ENCODE measurements at places on chromosomes 2 and 18.

GRCh38 chr2:43515807-43516497, 79.9 kb downstream of the THADA start:
- DNase-seq, result no peak

DNA sequence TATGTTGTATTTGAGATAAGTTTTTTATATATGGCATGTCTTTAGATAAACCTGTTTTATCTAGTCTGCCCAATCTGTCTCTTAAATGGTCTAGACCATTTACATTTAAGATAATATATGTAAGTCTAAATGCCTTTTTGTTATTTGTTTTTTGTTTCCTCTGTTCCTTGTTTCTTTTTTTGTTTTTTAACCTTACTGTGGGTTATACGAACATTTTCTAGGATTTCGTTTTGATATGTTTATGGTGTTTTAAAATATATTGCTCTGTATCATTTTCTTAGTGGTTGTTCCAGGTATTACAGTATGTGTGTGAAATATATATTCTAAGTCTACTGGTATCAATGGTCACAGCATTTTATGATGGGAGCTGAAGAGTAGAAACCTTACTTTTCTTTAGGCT, 13.3 kb downstream of the BCL2L11 start:
- DNase-seq, result no peak

DNA sequence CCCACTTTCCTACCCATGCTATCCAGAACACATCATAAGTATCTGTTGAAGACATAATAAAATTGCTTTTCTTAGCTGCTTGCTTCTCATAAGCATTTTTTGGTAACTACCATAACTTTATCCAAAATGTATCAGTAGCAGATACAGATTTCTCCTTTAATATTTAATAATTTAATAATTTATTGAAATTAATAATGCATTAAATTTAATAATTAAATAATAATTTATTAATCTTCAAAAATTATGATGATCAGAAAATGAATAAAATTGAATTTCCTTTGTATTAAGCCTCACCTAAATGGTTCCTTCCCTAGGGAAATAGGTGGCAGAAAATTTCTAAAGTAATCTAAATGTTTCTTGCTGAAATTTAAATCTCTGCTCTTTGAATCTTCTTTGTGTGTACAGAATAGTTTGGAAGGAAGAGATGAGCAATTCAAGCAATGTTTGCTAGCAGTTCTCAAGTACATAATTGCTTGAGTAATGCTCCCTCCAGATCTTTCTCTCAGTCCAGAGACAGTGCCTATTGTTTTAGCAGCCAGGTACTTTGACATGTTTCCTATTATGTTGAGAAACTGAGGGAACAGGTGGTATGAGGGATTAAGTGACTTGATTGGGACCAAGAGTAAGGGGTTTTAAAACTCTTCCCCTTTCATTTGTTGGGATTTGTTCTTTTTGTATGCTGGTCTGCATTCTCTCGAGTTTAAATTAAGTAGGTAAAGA, 123.1 kb upstream of the CYP26B1 start:
- no peak for DNase-seq

DNA sequence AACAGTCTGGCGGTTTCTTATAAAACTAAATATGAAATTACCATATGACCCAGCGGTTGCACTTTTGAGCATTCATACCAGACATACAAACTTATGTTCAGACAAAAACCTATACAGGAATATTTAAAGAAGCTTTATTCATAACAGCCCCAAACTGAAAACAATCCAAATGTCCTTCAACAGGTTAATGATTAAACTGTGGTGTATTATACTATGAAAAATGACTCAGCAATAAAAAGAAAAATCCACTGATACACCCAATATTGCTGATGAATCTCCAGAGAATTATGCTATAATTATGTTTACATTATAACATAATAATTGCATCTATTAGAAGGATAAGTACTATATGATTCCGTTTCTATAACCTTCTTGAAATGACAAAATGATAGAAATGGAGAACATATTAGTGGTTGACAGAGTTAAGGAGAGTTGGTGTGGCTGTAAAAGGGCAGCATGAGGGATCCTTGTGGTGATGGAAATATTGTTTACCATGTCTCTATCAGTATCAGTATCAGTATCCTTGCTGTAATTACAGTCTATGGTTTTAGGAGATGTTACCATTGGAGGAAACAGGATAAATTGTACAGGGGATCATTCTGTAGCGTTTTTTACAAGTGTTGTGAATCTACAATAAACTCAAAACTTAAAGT, 127.1 kb downstream of the DSC3 start:
- no peak for DNase-seq

- no peak for DNase-seq
Observed at GRCh38 chr2:217930761-217931563, 71.8 kb downstream of the TNS1 start.

GRCh38 chr2:101089419-101089818, 61.8 kb downstream of the TBC1D8 start:
- DNase-seq, result no peak

GRCh38 chr2:237154082-237154638, 68.5 kb downstream of the COPS8 start:
- peak; percentile 80 for DNase-seq

DNA sequence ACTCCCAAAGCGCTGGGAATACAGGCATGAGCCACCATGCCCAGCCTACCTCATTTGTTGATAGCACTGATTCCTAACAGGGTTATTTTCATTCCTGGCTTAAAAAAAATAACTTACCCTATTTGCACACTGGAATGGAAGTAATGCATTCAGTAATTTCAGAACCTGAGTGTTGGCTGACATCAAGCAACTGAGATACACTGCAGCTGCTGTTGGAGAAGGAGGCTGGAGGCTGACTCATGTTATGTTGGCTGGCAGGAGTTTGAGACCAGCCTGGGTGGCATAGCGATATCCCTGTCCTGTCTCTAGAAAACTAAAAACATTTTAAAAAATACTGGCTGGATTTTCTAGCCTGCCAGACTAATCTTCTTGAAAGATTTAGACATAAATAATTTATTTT, 385.1 kb upstream of the MEX3C start:
- DNase-seq, result no peak

GRCh38 chr2:104378853-104379374, 475.0 kb upstream of the POU3F3 start:
- peak; percentile 69 for DNase-seq

DNA sequence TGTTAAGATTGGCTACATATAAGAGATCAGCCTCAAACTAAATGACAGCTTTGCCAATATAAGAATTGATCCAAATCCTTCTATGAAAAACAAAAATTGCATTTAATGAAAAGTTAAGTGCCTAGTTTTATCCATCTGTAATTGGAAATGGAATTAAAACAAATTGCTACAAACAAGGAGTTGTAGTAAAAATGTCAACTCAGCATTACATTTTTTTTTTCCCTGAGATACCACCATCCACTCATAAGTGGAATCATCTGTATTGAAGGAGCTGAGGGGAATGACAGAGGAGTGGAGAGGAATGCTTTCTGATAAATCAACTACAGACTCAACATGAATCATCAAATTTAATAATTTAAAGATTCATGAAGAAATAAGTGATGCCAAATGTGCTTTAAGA, 601.8 kb downstream of the TMEM182 start:
- DNase-seq, result no peak

GRCh38 chr2:159807183-159808031, 9.4 kb upstream of the CD302 start:
- peak; percentile 65 for DNase-seq

GRCh38 chr18:56647951-56648893, 2.9 kb upstream of the WDR7 start:
- DNase-seq, result no peak

DNA sequence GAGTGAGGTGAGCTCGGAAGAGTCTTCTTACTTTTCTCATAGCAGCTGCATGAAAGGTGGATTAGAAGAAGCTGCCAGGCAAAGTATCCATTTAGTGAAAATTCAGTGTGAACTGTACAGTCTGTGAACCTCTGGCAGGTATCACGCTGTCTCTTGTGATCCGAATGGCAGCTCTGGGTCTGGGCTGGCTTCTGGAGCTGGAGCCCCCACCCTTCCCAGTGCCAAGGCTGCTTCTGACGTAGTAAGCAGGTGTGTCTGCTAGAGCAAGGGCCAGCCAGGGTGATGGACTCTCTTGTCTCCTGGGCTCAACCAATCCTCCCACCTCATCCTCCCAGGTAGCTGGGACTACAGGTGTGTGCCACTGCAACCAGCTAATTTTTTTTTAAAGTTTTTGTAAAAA, 14.0 kb upstream of the NTSR2 start:
- no peak for DNase-seq

- no peak for DNase-seq
Observed at GRCh38 chr2:164913011-164913410, 42.3 kb downstream of the SLC38A11 start.

DNA sequence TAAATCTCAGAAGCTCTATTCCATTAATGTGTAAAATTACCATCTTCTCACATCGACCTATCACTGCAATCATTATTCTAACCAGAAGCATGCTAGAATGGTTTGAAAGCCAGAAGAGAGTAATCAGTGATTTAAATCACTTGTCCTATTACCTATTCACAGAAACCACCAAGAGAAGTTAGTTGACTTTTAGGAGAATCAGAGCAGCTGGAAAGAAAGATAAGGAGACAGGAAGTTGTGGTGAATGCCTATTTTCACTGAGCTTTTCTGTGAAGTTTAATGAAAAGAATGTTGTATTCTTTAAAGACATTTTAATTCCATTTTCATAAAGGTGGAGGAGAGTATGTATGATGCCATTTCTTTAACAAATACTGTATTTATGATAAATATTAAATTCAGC, 352.6 kb upstream of the CRIM1 start:
- no peak for DNase-seq

DNA sequence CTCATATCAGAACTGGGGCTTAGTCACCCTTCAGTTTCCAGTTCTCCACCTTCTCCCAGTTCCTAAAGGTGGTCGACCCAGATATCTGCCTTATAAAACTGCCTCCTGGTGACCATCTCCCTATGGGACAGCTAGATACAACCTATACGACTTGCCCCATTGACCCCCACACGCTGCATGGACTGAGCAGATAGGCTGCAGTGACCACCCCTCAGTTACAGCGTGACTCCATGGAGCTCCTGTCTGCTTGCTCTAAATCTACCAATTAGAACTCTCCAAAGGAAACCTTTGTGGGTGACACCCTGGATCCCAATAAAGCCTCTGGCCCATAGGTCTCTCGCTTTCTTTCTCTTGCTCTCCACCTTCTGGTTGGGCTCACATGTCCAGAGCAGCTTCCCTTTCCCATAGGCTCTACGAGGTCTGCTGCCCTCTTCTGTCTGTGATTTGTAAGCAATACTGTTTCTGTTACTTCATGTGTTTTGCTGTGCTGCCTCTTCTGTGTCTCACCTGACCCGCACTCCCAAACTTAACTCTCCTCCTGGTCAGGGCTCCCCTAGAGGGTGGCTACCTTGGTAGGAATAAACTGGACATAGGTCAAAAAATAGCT, 971.3 kb upstream of the FAM98A start:
- peak; percentile 66 for DNase-seq

DNA sequence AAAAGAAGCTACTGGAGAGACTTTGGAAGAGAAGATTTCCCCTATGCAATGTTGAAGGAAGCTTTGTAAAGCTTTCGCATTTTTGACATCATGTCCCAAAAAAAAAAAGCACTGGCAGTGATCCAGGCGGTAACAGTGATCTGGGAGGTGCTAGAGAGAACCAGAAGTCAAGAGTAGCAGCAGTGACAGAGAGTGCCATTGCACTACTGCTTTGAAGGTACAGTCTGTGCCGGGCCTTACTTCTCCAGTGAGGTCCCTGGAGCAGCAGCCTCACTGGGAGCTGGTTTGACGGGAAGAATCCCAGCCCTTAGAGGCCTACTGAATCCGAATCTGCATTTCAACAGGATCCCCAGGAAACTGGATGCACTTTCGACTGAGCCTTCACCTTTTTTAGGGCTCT, 50.9 kb upstream of the ATL2 start:
- DNase-seq, result no peak

GRCh38 chr2:129379411-129379810, 600.1 kb upstream of the RAB6C start:
- no peak for DNase-seq

DNA sequence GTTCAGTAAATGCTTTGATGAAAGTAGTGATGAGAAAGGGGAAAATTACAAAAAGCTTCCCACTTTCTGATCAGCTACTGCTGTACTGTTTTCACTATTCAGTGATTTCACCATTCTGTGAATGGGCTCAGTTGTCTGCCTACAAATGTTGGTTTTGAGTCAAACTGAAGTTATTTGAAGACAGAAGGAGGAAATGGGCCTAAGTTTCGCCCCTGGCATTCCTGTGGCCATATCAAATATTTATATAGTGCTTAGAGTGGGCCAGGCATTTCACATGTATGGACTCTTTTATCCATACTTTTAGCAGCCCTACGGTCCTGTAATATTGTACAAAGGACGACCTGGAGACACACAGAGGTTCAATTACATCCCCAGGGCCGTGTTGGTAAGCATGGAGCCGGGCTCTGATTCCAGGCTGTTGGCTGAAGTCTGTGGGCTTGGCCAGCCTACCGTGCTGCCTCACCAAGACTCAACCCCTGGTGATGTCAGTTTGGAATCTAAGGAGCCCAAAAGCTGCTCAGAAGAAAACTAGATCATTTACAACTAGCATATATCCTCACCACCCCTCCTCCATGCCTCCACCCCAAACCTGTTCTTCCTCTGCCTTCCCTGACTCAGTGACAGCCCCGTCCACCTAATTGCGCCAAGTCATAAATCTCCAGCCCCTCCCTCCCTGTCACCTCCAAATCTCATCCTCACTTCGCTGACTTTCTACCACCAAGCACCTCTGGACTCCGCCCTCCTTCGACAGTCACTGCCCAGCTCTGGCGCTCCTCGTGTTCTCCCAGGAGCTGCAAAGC, 10.1 kb upstream of the GRHL1 start:
- peak; percentile 76 for DNase-seq

- DNase-seq, result no peak
Observed at GRCh38 chr18:55380589-55380988, 207.4 kb downstream of the TCF4 start.

DNA sequence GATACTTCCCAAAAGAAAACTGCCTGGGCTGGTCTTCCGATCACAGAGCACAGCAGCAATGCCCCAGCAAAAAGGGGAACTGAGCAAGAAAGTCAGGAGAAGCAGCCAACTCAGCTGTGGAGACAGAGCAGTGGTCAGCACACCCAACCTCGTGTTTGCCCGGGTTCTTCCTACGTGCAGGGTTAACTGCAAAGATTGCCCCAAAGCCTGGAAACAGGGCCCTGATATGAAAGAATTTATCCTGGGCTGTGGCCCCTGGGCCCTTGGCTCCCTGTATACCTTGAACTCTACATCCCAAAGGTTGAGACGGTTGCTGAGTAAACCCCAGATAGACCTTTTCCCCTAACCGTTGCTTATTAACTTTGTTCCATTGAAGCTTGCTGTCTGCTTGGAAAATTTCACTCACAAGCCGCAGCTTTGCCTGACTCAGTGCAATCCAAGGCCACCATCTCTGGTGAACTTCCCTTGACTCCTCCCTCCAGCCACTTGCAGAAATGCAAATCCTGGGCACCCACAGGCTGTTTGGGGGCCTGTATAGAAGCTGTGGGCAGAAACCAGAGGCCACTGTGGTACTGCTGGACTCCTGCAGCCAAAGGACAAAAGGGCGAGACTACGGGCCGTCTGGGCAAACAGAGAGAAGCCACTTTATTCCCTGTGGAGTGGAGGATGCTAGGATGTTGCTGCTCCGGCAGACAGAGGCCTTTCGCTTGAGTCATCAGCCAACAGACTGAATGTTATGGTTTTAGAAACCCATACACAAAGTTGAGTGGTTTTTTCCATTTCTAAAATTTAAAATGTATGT, 18.2 kb downstream of the NRP2 start:
- DNase-seq, result peak; percentile 97
